ENCODE measurements at places on chromosomes 1 and 21.
A peak's percentile ranks its signal among the peaks of the same experiment; 100 is the strongest.

GRCh38 chr1:180652792-180653191, 21.0 kb downstream of the XPR1 start:
- DNase-seq = no peak

GRCh38 chr21:37367703-37368540, 1.3 kb downstream of the DYRK1A start:
- DNase-seq = peak; percentile 20

GRCh38 chr1:216482620-216483019, 59.4 kb upstream of the USH2A start:
- no peak for DNase-seq

- DNase-seq = no peak
Observed at GRCh38 chr1:80917826-80918225, 882.9 kb upstream of the ADGRL2 start.

DNA sequence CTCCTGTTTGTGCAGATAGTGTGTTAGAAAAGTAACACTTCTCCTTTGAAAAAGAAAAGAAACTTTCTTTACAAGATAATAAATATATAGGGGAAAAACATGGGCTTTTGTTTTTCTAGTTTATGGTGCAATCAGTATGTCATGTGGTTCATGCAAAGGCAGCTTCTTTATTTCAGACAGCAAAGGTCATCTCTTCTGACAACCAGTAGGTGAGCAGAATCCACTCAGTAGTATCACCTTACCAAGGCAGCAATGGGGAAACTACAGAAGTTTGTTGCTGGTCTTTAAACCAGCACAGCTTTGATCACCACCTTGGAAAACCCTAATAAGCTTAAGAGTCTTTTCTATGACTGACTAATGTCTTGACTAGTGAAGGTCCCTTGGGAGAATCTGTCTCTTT, 13.0 kb upstream of the SAMSN1 start:
- DNase-seq = no peak

DNA sequence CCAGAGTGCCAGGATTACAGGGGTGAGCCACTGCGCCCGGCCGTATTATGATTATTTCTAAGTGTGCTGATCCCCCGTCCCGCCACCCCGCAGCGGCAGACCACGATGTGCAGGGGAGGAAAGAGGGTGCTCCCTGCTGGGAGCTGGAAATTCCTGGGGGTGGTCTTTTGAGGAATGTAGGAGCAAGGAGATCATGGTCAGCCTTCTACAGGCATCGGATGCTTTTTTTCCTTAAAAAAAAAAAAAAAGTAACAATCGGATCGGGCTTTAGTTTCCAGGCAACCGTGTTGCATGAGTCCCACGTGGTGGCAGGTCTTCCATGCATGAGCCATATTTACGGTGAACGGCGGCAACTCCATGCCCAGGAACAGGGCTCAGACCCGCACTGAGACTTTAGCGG, 74.2 kb upstream of the COX20 start:
- DNase-seq = no peak

Data from C1 segment of cervical spinal cord (tissue), 14 donors.